Memory B cell (primary cell): ENCODE measurements at places on chromosomes 12 and 14.

DNA sequence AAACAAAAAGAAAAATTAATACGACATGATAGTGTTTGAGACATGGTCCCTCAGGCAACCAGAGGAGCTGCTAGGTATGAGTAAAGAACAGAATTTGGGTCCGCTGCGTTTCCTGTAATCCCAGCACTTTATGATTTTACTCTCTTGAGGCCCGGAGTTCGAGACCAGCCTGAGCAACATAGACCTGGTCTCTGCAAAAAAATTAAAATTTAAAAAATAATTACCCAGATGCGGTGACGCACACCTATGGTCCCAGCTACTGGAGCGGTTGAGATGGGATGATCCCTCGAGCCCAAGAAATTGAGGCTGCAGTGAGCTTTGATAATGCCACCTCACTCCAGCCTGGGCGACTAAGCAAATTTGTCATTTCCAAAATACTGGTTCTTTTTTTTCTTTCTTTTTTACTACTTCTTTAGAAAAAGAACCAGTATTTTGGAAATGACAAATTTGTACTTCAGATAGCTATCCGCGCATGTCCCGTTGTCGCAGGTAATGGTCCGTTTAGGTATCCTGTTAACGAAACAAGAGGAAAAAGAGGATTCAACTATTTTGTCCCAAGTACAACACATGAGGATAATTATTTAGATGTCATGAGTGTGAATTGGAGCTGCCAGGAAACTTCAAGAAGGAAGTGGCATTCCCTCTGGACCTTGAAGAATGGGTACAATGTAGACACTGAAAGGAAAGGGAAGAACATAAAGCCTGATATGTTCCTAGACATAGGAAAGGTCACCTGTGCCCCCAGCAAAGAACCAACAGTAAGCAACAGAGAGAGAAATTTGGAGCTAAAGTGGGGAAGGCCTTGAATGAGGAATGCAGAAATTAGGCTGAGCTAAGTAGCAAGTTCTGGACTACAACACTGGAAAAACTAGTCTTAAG lies 1.2 kb upstream of the HECTD1 start:
- DNase-seq: no peak

DNA sequence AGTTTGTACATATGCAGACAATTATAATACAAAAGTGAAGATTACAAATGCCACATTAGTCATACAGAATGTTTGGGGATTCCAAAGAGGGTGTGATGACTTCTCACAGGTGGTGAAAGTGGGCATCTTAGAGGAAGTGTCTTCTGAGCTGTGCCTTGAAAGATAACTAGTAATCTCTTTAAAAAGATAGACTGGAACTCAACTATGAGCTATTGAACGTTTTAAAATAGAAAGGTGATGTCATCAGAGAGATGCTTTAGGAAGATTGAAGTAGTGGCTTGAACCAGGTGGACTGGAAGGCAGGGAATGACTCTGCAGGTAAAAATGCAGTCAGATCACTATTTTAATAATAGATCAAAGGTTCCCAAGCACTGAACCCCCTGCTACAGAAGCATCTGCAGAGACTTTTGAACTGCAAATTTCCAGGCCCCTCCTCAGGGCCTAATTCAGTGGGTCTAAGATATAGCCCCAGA lies 50.3 kb downstream of the SYT1 start:
- DNase-seq: no peak

DNA sequence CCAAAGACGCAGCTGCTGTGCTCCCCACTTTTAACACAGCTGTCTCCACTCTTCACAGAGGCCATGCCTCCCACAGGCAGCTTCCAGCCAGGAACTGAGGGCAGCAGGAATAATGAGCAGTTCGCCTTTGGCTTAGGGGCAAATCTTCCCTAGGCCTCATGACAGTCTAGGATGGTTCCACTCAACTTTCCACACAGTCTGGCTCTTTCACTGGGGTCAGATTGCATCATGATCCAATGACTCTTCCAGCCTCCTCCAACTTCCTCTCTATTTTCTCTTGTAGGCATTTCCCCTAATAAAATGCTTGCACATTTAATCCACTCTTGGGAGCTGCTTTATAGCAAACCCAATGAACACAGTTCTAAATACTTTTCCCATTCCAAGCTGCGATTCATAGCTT lies 271.6 kb upstream of the ATP2B1 start:
- DNase-seq: no peak

- no peak for DNase-seq
These were observed 11.3 kb downstream of the SEC23A start for GRCh38 chr14:39091716-39092115.

DNA sequence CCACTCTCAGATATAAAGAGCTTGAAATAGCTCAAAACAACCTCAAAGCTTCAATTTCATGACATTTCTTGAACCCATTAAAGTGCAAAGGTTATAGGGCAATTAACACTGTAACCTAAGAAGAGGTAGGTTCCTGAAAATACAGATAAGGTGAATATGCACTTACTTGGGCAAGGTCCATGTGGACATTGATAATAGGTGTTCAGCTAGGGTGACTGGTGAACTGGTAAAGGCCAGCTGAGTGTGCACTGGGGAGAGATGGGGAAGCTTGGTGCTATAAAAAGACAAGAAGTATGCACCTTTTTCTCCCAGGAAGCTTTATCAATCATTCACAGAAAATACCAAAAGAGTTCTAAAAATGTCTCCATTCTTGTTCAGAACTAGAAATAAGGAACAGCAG lies 418.6 kb downstream of the SLC16A7 start:
- DNase-seq: no peak

- DNase-seq: no peak
These were observed 8.0 kb downstream of the ANKS1B start for GRCh38 chr12:99976762-99977161.

DNA sequence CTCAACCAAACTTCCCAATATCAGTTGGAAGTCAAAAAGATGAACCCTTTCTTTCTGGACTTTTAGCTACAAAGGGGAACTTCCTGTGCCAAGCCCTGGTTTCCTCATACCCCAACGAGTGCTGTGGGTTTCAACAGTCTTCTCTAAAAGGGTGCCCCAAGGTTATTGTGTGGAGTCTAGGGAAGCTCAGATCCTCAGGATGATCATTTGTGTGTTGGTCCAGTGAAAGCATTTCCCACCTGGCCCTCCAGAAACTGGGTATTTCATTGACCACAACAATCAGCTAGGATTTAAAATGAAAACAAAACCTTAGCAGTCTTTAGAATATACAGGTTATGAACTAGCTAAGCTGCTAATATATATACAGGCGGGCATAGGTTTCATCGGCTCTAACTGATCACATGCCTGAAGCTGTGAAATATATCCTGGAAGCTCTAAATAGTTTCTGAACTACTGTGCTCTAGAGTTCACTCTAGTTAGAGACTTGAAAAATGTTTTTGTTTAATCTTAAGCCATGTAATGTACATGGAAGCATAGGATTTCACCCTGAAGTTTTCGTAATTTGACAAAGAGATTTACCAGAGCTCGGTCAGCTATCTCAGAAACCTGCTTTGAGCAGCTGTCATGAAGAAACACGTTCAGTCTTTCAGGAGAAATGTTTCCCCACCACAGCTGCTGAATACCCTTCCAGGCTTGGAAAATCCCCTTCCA lies 29.6 kb downstream of the P2RX4 start:
- DNase-seq: no peak
